NCI-H1092 (cell line): ENCODE measurements at places on chromosomes 2 and 18.
A peak's percentile ranks its signal among the peaks of the same experiment; 100 is the strongest.

DNA sequence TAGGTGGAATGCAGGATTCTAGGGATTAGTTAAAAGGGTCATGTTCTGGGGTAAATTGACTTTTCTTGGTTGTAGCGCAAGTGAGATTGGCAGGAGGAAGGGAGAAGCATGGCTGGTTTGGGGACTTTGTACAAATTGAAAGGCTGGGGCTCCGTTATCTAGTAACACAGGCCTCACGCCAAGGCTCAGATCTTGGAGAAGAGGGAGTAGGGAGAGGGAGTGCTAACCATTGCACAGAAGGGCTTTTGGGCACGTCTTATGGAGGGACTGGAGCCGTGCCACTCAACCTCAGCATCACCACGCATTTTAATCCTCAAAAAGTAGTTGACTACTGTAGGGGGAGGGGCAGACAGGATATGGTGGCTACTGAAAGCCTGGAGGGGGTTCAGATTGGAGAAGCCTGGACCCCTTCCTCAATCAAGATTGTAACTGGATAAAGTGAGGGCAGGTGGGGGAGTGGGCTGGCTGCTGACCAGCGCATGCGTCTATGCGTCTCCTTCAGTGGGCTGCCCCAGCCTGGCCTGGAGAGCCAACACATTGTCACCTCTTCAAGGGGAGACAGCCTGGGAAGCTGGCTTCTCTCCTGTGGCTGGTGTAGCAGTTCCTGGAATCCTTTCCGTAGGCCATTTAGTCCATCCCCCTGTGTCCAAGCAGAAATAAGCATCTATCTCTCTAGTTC lies 14.3 kb downstream of the IGFBP5 start:
- DNase-seq = no peak

DNA sequence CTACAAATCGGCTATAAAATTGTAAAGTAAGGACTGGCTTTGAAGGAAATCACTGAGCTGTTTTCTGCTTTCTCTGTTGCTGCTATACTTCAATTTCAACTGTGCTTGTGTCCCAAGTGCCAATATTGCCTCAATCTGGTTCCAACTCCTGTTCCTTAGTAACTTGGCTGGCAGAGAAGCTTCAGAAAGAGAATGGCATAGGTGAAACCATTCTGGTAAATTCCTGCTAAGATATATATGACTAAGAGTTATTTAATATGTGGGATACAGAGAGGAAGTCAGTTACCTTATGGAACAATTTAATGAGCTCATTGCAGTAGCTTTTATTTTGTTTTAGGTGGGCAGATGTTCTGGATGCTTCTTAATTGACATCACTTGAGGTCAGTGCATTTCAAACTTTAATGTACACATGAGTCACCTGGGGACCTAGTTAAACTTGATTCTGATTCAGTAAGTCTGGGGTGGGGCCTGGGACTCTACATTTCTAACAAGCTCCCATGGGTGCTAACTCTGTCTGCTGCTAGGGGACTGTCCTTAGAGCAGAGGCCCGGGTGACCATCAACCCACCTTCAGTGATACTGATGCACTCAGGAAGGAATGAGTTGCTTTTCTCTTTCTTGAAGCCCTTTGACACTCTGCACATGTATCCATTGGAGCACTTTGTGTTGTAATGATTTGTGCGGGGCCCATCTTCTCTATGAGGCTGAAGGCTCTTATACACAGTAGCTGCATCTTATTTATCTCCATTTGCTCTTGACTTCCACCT lies 47.6 kb downstream of the LIPG start:
- no peak for DNase-seq

DNA sequence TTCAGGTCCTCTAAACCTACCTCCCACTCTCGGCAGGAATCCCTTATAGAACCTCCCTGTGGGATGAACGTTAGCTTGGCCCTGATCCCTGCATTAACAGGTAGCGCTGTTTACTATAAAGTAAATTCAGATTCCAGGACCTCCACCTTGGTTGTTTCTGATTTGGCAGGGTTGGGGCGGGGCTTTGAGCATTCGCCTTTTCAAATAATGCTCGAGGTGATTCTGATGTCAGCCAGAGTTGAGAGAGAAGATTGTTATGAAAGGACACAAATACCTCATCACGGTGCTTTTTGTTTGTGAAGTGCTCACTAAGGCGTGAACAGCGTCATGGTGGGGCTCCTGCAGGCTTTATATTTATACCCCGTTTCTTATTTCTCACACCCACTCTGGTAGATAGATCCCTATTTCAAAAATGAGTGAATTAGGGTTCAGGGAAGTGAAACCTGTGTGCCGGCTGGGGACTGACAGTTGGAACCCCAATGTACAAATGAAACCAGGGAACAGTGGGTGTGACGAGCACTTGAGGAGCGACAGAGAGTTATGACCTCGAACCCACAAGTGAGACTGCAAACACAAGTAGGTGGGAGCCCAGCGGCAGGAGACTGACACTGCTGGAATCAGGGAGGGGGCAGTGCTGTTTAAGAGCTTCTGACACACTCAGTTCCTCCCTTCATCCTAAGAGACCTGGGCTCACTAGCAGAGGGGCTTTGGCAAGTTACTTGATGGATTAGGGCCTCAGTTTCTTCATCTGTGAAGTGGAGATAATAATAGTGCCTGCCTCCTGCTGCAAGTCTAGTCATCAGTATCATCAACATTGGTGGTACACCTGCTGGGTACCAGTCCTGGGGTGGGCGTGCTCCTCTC lies 14.2 kb upstream of the CXCR4 start:
- no peak for DNase-seq

GRCh38 chr2:156098506-156098905 lies 234.0 kb downstream of the NR4A2 start:
- DNase-seq = no peak

- no peak for DNase-seq
Observed at GRCh38 chr18:34540897-34541296, 169.2 kb upstream of the DTNA start.

DNA sequence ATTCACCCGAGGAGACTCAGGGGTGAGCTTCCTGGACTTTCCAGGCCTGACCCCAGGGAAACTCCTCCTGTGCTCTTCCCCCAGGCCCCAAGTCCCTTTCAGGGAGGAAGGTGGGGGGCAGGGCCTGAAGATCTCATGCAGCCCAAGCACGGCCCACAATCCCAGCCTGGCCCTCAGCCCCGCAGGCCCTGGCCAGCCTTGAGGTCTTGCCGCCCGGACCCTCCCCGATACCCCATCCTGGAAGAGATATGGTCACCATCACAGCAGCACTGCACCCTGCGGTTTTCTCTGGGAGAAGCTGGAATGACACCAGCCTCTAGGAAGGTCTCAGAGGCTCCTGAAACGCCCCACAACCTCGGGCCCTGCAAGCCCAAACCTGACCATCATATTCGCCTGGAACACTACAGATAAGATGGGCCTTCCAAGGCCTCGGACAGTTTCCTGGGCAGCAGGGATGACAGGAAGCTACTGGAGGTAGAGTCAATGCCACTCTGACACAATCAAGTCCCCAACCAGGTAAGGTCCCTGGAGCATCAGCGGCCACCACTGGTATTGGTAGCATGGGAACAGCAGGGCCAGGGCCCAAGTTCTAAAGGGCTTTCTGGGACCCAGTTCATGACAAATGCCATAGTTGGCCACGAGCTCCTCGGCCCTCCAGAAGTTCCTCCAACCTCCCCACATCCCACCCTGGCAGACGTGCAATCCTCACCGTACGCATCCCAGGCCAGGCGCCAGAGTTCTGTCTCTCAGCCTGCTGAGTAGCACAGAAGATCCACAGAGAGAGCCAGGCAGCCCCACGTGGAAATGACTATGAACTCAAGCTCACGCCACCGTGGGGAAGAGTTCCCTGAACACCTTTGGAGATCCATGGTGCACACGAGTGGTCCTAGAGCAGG lies 8.6 kb downstream of the SDC1 start:
- no peak for DNase-seq

GRCh38 chr2:229246334-229246733 lies 24.8 kb downstream of the PID1 start:
- DNase-seq = no peak

GRCh38 chr18:24600076-24600654 lies 139.7 kb downstream of the HRH4 start:
- peak; percentile 78 for DNase-seq

DNA sequence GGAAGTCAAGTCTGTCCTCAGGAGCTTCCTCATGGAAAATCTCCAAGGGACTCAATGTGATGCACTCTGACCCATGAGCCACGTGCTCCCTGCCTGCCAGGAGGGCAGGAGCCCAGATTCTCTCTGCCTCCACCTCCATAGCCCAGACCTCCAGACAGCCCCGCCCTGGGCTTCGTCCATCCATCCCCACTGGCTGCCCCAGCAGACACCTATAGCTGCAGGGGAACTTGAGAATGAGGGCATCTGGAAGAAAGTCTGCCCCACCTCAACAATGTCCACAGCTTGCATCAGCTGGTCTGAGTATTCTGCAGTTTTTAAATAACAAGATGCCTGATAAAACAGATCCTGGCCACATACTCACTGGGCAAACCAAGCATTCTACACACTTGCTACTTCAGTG lies 418.8 kb upstream of the SMIM21 start:
- no peak for DNase-seq

GRCh38 chr2:9909106-9909505 lies 42.4 kb upstream of the GRHL1 start:
- DNase-seq = no peak

- DNase-seq = peak; percentile 27
Observed at GRCh38 chr2:1990724-1991123, 246.4 kb upstream of the PXDN start.

DNA sequence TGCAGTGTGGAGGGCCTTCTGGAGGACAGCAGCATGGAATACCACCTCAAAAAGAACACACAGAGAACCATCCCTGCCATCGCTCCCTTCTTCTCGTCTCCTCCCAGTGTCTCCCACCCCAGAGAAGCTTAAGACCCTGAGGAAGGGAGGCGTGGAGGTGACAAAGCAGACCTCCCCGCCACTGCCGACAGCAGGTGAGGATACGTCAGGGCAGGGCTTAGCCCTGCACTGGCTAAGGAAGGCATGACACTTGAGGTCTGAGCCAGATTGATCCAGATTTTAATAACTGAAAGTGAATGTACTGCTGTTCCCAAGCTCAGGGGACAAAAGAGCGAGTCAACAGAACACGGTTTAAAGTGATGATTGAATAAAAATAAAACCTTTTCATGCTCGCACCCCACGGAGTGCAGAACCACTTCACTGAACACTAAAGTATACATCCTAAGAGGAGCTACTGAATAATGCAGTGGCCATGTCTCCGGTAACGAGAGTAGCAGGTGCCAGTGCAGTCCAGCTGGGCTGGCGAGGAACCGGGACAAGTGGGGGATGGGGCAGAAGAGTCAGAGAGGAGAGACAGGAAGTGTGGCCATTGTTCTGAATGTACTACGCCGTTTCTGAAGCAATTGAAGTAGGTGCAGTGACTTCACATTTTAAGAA lies 391.0 kb downstream of the CDH2 start:
- peak; percentile 98 for DNase-seq
